ENCODE measurements at places on chromosomes 5 and 9. TPM values are rescaled to one million over a fixed set of nuclear protein-coding genes. Genes with fewer than 3 reads are reported as not detected.
A peak's percentile ranks its signal among the peaks of the same experiment; 100 is the strongest.

BRIX1 gene
- total RNA-seq, result 25.2 TPM

HAND1 gene
- not detected for total RNA-seq

CDX1 gene
- total RNA-seq, result not detected

PIP5K1B gene
- total RNA-seq, result 20.2 TPM

DNA sequence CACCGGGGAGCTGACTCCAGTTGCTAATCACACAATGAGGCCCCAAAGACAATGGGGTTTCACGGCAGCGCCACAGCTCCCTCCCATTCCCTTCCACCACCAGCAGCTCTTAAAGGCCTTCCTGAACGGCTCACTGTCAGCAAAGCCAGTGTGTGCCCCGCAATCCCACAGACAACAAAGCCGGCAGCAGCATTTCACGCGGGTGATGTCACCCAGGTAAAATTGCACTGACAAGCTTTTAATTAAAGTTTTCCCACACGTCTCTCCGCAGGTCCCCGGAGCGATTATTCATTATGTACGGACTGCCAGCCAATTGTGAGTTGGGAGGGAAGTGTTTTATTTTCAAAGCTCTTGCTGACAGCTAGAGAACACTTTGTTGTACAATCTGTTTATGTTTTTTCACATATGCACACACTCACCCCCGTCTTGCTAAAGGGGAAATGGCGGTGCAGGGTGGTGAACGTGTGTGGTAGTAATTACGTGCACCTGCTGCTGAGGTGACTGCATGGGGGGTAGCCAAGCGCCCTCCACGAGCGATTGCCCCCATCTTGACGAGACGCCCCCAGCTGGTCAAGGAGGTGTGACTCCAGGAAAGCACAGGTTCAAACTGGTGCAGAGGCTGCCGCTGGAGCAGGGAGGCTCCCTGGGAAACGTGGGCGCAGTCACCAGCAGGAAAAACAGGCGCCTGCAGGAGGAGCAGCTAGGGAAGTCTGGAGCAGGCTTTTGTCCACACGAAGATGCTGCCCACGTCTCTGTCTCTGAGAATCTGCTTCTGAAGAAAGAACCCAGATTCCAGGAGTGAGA lies 65.0 kb downstream of the IRX2 start:
- no peak for DNase-seq

DNA sequence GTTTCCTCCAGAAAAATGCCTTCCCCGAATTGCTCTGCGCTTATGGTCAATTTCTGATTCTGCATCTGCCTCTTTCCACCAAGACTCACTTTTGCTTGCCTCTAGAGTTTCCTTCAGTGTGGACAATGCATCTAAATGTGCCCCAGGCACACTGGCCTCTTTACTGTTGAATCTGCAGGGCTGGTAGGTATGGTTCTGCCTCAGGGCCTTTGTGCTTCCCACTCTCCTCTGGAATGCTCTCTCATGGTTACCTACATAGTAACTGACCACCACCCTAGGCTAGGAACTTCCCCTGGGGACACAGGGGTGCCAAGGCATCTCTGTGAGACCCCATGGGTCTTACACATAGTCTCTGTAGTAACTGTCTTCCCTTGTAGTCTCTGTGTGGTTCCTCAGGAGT lies 1258.6 kb downstream of the CDH12 start:
- no peak for DNase-seq

DNA sequence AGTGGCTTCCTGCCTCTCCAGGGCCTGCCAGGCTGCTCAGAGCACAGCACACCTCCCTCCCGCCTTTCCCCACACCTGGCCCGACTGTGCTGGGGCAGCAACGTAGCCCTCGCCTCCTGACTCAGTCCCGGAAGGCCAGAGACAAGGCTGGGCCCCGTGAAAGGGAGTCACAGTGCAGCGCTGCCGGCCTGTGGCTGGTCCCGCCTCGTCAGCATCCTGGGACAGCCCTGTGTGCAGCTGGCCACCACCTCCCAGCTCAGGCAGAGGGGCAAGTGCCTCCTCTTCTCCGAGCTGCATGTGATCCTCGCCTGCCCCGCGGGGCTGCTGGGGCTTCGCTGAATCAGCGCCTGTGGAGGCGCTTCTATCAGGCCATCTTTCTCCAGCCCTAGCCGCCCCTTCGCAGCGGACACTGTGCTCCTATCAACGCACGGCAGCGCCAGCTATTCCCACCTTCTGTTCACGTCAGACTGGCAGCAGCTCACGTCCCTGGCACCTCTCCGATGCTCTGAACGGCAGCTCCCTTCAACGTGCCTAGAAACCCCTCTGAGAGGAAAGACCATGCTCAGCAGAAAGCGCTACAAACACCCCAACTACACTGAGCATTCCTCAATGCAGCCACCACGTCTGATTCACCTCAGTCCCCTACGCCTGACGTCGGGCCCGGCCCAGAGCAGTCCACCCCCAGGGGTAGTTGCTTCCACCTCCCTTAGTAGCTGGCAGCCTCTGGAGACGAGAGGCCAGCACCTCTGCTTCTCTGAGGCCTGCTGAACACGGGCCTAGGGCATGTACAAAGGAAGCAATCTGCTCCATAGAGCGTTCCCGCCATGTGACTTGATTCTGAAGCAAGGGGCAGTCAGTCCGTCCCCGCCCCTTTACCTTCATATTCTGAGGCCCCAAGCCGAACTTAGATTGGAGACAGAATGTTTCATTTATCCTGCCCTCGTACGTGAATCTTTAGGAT lies 78.8 kb downstream of the GPR21 start:
- DNase-seq, result peak; percentile 53

GRCh38 chr5:155628346-155628745 lies 614.8 kb downstream of the KIF4B start:
- DNase-seq, result no peak

- DNase-seq, result no peak
Observed at GRCh38 chr5:170630711-170631141, 126.9 kb downstream of the KCNIP1 start.

DNA sequence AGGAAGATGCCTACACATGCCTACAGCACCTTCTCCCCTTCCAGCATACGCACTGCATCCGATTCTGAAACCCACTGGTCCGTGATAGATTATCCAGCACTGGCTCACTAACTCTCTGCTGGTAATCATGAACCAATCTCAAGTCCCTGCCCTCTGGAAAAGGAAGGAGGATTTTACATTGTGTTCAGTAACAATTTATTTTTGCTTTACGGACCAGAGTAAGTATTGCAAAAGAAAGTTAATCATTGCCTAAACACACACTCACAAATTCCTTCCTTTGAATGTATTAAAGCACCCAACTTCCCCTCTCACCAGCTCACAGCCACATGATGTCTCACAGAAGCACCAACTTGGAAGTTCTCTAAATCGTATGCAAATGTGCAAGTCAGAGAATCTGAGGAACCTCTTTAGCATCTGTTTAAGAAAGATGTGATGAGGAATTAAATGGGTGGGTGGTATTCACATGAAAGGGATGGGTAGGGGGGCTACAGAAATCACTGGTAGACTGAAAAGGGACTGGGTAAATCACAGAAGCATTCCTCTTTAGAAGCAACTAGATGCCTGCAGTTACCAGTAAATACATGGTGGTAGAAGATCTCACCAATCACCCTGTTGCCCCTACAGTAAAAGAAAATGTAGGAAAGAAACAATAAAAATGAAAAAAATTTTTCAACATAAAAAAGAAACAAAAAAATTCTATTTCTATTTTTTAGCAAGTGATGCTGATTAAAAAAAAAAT lies 8.4 kb downstream of the GNAQ start:
- DNase-seq, result no peak
